ENCODE measurements at places on chromosomes 11 and 22. TPM values are rescaled to one million over a fixed set of nuclear protein-coding genes. Genes with fewer than 3 reads are reported as not detected.

GRCh38 chr11:69812946-69813345, 6.3 kb downstream of the FGF3 start:
- peaks cover 5% of the 10 kb centered on the region for H3K27me3 ChIP-seq
- H3K4me1 ChIP-seq, result no peaks in the 10 kb centered on the region
- DNase-seq, result no peak
- H3K4me3 ChIP-seq, result no peak overlapping the region
- no peak overlapping the region for H3K27ac ChIP-seq

DNA sequence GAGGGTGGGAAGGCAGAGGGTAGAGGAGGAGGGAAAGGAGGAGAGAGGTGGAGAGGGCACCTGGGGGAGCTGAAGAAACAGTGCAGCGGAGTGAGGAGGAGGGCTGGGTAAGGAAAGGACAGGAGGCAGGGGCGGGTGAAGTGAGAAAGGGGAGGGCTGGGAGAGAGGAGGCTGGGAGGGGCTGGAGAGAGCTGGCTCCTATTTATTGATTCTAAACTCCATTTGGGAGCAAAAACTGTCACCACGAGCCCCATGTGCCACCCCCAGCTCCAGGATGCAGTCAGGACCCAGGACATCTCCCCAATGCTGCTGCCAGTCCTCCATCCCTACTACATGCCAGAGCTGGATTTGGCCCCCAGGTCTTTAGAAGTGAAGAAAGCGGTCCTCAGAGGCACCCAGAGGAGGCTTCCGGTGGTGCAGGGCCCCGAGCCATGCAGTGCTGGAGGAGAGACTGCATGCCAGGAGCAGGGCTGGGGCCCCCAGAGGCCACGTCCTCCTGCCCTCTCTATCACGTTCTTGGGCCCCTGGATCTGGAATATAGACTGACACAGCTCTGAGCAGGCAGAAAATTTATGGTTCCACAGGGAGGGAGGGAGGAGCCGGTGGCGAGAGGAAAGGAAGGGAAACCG, 53.7 kb downstream of the SLC22A12 start:
- H3K27ac ChIP-seq, result no peak overlapping the region
- no peaks in the 10 kb centered on the region for H3K36me3 ChIP-seq
- no peak for DNase-seq
- no peak overlapping the region for H3K4me3 ChIP-seq

GRCh38 chr11:76665172-76665571, 5.4 kb downstream of the LRRC32 start:
- H3K36me3 ChIP-seq, result no peaks in the 10 kb centered on the region
- no peaks in the 10 kb centered on the region for H3K27me3 ChIP-seq
- no peak overlapping the region for H3K4me3 ChIP-seq
- H3K27ac ChIP-seq, result peak overlapping the region; percentile 20
- H3K4me1 ChIP-seq, result peaks cover 9% of the 10 kb centered on the region

DNA sequence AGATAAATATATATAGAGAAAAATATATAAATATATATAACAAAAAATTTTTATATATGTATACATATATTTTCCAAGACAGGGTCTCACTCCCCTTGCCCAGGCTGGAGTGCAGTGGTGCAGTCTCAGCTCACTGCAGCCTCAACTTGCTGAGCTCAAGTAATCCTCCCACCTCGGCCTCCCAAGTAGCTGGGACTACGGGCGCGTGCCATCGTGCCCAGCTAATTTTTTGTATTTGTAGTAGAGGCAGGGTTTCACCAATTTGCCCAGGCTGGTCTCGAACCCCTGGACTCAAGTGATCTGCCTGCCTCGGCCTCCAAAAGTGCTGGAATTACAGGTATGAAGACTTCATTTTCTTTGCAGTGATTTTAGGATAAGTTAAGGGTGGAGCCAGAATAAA, 38.9 kb upstream of the SEPTIN5 start:
- H3K4me3 ChIP-seq, result no peak overlapping the region
- no peaks in the 10 kb centered on the region for H3K36me3 ChIP-seq
- no peaks in the 10 kb centered on the region for H3K4me1 ChIP-seq
- H3K27ac ChIP-seq, result no peak overlapping the region

- H3K36me3 ChIP-seq, result no peaks in the 10 kb centered on the region
- H3K27me3 ChIP-seq, result no peaks in the 10 kb centered on the region
- DNase-seq, result no peak
- H3K4me3 ChIP-seq, result no peak overlapping the region
Observed at GRCh38 chr22:26921726-26922125, 264.3 kb downstream of the MIAT start.

- H3K4me1 ChIP-seq, result no peaks in the 10 kb centered on the region
- H3K27me3 ChIP-seq, result no peaks in the 10 kb centered on the region
- peak; percentile 56 for DNase-seq
- no peak overlapping the region for H3K27ac ChIP-seq
- peaks cover 65% of the 10 kb centered on the region for H3K36me3 ChIP-seq
Observed at GRCh38 chr11:10770626-10771254, 19.7 kb downstream of the CTR9 start.

DNA sequence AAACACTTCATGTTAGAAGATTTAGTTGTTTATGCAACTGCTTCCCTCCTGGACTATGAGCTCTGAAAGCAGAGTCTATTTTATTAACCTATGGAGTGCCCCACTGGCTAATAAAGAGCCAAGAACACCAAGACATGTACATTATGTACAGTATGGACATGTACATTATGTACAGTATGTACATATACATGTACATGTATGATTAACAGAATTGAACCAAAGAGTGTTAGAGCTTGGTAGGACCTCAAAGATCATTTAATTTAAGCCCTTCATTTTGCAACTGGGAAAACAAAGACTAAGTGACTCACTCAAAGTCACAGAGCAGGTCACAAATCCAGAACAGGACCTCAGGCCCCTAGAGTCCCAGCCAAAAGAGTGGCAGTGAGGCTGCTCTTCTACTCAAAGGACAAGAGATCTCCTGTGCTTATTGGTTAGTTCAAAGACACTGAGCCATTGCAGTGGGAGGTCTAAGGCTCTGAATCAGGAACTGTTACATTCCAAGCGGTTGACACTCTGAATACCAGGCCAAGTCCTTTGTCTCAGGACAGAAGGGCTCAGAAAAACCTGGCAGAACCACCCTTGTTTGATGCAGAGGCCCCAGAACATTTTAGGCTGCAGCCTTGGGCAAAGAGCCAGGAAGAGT, 103.8 kb downstream of the FAM168A start:
- H3K27ac ChIP-seq, result no peak overlapping the region
- no peak for DNase-seq
- H3K4me1 ChIP-seq, result no peaks in the 10 kb centered on the region
- H3K27me3 ChIP-seq, result no peaks in the 10 kb centered on the region
- H3K4me3 ChIP-seq, result no peak overlapping the region

WBP2NL gene
- total RNA-seq, result 2.5 TPM

C11orf86 gene
- not detected for total RNA-seq

SPON1 gene
- 77.9 TPM for total RNA-seq

CASP5 gene
- 0.91 TPM for total RNA-seq

Measured in kidney (tissue), 22 donors.